Activated T-cell treated with anti-CD3 and anti-CD28 coated beads for 48 hours (primary cell): ENCODE measurements at places on chromosomes 7 and 10.
A peak's percentile ranks its signal among the peaks of the same experiment; 100 is the strongest.

DNA sequence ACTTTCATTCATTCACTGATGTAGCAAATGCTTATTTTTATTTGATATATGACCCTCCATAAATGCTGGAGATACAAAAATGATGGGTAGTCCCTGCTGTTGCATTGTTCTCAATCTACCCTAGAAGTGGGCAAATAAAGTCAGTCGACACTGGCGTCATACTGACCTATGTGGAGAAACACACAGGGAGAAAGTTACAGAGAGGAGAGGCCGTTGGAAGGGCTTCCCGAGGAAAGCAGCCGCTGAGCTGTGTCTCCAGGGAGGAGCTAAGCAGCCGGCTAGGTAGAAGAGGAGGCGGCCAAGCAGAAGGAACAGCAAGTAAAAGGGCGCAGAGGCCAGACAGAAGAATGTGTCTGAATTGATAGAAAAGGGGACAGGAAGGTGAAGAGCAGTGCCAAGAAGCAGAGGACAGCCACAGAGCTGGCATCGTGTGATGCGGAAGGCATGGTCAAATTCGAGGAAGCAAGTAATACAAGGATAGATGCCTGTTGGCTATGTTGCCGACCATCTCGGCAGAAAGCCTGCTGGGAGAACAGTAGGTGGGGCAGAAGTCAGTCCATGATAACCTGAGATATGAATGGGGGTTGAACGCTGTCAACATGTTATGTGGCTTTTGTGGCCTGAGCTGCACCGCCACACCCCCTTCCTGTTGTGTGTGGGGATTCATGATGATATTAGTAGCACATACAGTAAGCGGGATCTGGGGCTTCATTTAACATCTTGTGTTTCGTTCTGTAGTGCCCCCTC lies 25.9 kb downstream of the ST8SIA6 start:
- DNase-seq: peak; percentile 48

GRCh38 chr7:138900035-138900828 lies 81.0 kb downstream of the KIAA1549 start:
- DNase-seq: no peak

GRCh38 chr7:127995156-127995880 lies 35.9 kb downstream of the LRRC4 start:
- DNase-seq: no peak

DNA sequence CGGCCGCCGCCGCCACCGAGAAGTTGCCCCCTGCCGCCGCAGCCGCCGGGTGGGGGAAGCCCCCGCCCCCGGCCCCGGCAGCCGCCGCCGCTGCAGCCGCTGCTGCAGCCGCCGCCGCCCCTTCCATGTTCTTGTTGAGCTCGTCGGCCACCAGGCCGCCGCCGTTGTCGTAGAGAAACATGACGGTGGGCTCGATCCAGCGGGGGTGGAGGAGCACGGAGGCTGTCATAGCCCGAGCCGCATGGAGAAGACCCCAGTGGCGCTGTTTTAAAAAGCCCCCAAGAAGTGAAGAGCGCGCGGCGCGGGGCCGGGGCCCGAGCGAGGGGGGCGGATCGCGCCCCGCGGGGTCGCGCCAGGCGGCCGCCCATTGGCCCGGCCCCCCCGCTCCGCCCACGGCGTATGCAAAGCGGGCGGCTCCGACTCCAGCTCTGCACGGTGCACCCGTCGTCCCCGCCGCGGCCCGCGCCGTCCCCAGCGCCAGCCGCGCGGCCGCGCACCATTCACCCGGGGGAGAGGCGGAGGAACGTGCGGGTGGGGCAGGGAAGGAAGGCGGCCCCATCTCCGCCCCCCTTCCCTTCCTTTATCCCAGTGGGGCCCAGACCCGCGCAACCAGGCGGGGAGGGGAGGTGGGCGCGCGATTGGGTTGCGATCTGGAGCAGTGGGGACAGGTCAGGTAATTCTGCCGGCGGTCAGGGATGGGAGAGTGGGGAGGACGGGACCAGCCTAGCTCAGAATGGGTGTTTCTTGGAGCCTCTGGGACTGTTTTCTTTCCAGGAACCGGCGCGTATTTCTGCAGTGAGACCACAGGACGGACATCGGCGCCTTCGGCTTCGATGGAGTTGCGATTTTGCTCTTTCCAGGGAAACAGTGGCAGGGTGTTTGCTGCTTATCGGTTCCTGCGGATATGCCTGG lies at the start of gene HOXA13:
HOXA13 (minus strand) TSS at position 243 of the 912 bp plus-strand sequence; CDS start at position 229, 14 bp downstream.
- DNase-seq: no peak

DNA sequence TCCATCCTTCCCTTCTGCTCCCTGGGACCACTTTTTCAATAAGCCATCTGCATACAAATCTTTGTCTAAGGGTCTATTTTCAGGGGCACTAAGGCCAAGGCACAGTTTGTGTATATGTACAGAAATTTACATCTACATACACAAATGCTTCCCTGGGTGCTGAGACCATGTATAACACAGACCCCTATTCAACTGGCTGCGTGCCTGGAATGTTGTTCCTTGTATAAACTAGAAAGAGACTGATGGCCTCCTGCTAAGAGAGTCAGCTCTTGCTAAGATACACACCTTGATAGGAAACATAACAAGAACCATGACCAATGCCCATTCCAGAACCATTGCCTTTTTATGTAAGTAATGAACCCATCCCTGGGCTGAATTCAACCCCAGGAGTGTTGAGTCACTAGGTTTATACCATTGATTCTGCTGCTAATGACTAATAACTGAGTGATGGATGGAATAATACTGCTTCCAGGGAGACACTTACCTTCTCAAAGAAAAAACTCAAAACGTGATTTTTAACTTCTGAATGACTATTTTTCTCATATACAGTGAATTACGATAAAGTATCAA lies 290.7 kb downstream of the FGFR2 start:
- no peak for DNase-seq
